H4 (cell line): ENCODE measurements at places on chromosomes 7 and 10. TPM values are rescaled to one million over a fixed set of nuclear protein-coding genes. Genes with fewer than 3 reads are reported as not detected.

Gene AFAP1L2
- 0.70 and 1.3 TPM in 2 replicates for total RNA-seq

Gene EBLN1
- total RNA-seq: not detected in 2 replicates

Gene MEST
- total RNA-seq: 0.06 TPM in 1 of 2 replicates, not detected in the other

Gene FLNC
- 0.10 and 0.14 TPM in 2 replicates for total RNA-seq

Gene SFTPA1
- total RNA-seq: not detected in 2 replicates

Gene GARIN1A
- 0.06 TPM in 1 of 2 replicates, not detected in the other for total RNA-seq

Gene ST8SIA6
- 0.14 TPM in 1 of 2 replicates, not detected in the other for total RNA-seq

Gene SP8
- 0.08 and 0.64 TPM in 2 replicates for total RNA-seq

Gene TMEM270
- 0.21 TPM in 1 of 2 replicates, not detected in the other for total RNA-seq

Gene CRPPA
- 0.12 TPM in 1 of 2 replicates, not detected in the other for total RNA-seq

GRCh38 chr7:4189131-4189570, 492.9 kb upstream of the FOXK1 start:
- DNase-seq: peak; percentile 78

DNA sequence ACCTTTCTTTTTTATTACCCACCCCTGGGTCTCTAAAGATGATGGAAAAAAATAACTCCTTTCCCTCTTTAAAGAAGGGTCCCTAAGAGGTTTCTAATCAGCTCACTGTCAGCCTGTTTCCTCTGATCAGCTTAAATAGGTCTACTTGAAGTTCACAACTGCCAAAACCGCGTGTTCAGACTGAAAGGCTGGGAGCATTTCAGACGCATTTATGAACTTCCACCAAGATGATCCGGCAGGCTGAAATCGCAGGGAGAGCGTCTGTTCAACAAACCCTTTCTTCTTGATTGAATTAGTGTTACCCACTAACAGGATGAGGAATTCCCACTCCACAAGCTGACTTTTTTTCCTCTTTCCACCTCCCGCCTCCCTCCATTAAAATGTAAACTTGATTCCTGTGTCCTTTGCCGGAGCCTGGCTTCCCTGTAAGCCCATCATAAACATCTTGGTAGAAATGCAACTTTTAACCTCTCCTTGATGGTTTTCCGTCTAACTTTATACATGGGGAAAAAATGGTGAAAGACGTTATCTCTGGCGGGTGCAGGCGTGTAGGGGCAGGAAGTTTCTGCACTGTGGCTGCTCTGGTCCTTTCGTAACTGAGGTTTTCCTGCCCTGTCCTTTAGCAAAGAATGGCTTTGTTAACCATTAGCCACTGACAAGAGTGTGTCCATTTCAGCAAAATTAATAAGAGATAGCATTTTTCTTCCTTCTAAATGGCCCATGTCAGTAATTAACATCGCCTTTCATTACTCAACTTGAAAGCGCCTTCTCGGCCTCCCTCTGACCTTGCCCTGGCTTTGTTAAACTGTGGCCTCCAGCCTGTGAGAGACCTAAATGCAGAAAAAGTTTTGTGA, 130.7 kb downstream of the BAMBI start:
- no peak for DNase-seq

DNA sequence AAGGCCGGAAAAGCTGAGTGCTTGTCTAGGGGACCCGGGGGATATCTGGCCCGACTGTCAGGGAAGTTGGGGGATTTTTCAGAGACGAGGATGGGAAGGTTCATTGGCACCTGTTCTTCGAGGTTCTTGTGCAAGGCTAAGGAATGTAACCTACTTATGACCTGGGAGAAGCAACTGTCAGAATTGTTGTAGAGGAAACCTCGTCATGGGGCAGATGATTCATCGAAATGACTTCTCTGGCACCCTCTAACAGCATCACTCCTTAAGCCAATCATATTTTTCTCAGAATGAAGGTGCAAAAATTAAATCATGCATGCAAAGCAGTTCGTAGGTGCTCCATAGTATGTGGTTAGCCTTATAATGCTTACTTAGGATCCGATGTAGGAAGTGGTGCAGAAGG, 58.6 kb downstream of the PLXDC2 start:
- DNase-seq: no peak

GRCh38 chr7:157816086-157816485, 479.3 kb downstream of the DNAJB6 start:
- no peak for DNase-seq

DNA sequence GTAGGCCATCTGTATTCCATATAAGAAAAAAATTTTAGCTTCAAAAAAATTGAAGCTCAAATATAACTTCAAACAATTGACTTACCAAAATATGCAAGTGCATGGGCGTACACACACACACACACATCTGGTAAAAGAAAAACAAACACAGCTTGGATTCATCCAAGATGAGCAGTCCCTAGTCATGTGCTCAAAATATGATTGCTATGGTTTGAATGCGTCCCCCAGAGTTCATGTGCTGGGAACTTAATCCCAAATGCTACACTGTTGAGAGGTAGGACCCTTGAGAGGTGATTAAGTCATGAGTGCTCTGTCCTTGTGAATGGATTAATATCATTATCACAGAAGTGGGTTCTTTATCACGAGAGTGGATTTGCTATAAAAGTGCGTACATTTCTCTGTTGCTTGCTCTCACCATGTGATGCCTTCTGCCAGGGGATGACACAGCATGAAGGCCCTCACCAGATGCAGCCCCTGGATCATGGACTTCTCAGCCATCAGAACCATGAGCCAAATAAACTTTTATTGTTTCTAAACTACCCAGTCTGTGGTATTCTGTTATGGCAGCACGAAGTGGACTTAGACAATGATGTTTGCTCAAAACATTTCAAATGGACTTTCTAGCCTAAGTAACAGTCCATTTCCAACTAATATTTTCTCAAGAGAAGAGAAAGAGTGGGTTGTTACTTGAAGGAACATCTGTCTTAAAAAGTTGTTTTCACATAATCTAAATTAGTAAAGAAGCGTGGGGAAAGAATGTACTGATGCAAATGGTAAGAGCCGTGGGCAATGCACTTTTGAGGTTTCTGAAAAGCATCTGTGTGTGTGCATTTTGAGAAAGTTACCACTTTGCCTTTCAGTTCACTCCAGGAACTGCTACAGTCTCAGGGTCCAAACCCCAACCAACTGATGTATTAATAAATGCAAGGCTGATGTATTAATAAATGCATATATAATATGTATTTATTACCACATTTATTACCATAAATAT, 15.1 kb upstream of the SVIL start:
- no peak for DNase-seq

- DNase-seq: peak; percentile 68
Measured at GRCh38 chr10:103888113-103888841, 29.7 kb downstream of the STN1 start.

DNA sequence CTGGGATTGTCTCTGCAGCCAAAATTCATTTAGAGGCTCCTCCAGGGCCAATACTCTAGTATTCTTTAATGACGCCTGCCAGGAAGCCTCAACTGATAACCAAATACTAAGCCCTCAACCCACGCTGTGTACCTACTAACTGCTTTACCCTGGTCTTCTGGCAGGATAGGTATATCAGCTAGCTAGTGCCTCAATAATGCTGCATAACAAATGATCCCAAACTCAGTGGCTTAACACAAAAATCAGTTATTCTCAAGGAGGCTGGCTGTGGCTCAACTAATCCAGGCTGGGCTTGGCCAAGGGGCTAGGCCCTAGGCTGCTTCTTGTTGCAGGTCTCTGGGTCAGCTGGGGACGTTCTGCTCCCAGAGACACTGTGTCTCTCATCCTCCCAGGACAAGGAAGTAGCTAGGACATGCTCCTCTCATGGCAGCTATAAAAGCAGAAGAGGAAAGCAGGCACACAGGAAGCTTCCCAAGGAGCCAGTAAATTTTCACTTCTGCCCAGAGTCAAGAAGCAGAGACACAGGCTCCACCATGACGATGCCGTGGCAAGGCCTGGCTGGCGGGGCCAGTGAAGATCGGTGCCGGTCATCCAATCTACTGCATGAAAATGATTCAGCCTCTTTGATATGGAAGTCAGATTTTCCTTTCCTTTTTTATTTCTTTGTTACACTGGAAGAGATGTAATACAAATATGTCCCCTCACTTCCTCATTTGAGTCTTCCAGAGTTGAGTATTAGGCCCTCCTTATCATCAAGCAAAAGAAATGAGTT, 28.6 kb upstream of the COL13A1 start:
- DNase-seq: no peak

- DNase-seq: peak; percentile 59
Measured at GRCh38 chr7:79298145-79298760, 155.2 kb downstream of the MAGI2 start.

DNA sequence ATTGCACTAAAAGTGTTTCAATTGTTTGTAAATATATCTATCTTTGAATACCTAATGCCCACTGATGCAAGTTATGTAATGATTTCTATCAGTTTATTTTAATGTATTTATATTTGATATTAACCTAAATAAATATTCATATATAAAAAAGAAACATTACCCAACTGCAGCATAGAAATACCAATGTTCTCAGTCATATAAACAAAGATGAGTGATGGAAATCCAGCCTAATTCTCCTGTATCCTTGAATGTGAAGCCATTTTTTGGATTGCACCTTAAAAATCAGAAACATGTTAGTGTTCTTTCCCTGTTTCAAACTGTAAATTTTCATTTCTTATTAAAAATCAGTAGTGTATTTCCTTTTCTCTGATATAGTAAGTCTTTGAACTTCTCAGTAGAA, 305.8 kb upstream of the GNAI1 start:
- no peak for DNase-seq

- no peak for DNase-seq
Measured at GRCh38 chr7:26709210-26709990, 155.0 kb downstream of the SKAP2 start.

GRCh38 chr7:107103369-107103768, 58.9 kb downstream of the PRKAR2B start:
- peak; percentile 79 for DNase-seq

- peak; percentile 16 for DNase-seq
Measured at GRCh38 chr10:119211625-119212441, 4.5 kb downstream of the GRK5 start.

GRCh38 chr7:154931906-154932305, 71.0 kb downstream of the PAXIP1 start:
- DNase-seq: no peak

GRCh38 chr7:17971411-17971810, 31.1 kb upstream of the SNX13 start:
- peak; percentile 22 for DNase-seq

DNA sequence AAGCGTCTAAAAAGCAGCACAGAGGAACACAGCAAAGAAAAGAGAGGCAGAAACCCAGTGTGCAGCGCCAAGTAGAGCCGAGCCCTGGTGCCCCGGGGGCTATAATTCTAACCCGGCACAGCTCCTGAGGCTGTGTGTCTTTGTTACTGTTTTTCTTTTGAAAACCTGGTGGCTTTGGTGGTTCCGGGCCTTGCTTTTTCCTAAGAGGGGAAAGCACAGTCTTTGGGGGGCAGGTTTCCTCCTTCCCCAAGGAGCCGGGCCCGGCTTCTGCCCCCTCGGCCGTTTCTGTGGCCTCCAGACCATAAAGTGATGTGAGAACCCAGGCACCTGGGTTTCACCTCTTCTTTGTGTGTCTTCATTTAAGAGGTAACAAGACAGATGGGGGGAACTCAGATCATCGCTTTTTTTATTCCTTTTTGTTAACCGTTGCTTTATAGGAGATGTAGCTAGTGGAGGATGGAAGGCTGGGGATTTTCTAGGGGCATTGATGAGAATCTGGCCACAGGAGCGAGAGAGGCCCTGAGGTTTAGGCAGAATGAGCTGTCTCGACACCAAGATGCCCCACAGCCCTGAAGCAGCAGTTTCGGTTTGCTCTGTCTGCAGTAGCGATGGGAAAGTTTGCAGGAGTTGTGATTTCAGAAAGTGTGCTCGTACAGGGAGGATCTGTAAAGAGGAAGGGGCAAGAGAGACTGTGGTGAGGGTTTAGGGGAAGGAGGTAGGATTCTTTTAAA, 367.8 kb upstream of the GALNT17 start:
- no peak for DNase-seq

GRCh38 chr7:139355320-139355719, 4.4 kb upstream of the LUC7L2 start:
- no peak for DNase-seq

DNA sequence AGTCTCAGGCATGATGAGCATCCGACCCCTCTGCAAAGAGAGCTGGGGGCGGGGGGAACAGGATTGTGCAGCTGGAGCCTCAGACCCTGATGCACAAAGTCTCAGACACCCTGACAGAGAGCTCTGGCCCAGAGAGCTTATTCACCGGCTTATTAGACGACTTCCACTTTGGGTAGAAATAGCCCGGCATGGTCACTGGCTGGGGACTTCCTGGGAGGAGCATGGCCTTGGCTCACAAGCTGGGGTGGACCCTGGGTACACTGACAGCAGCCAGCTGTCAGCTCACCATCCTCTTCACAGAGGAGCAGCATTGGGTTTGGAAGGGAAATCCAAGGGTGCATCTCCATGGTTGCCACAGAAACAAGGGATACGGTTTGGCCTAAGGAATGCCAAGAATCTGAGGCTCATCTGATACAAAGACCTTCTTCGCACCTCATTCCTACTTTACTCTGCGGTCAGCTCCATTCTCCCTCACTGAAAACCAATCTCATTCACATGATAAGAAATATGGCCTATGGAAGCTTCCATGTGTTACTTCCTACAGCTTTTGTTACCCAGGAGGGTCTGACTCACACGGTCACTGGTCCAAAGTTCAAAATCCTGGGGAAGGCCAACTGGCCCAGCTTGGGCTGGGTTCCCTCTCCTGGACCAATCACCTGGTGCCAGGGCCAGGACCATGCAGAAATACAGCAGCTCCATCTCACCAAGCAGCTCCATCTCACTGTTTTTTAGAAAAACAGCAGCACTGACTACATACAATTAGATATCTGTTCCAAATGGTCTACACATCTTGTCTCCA, 25.1 kb downstream of the ZNF467 start:
- DNase-seq: no peak

DNA sequence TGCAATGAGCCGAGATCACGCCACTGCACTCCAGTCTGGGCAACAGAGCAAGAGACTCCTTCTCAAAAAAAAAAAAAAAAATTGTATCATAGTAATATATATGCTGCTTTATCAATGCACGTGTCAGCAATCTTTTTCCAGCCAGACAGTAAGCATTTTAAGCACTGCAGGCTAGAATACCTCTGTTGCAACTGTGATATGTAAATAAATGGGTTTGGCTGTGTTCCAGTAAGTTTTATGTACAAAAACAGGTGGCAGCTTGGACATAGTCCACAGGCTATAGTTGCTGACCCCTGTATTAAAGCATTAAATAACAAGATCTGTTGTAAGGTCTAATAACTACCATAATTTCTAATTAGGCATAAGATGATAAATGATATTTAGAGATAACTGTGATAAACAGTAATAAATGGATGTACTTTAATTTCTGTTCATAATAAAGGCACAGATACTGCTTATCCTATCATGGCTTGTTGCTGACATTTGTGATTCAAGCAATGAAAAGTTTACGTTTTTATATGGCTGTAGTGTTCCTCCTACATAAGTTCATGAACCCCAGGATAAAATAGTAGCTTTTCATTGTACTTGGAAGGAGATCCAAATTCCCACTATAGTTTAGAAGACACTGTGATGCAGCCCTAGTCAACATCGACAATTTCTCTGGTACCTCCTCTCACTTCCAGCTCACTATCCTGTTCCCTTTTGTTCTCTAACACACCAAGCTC, 161.4 kb downstream of the ELMO1 start:
- DNase-seq: peak; percentile 69

- DNase-seq: peak; percentile 63
Measured at GRCh38 chr10:118958984-118959925, 70.3 kb upstream of the NANOS1 start.
